ENCODE measurements at places on chromosomes 3 and 15.

- DNase-seq: no peak
Measured at GRCh38 chr3:173823911-173824460, 426.4 kb downstream of the NLGN1 start.

- DNase-seq: no peak
Measured at GRCh38 chr15:38589502-38589901, 24.9 kb upstream of the RASGRP1 start.

DNA sequence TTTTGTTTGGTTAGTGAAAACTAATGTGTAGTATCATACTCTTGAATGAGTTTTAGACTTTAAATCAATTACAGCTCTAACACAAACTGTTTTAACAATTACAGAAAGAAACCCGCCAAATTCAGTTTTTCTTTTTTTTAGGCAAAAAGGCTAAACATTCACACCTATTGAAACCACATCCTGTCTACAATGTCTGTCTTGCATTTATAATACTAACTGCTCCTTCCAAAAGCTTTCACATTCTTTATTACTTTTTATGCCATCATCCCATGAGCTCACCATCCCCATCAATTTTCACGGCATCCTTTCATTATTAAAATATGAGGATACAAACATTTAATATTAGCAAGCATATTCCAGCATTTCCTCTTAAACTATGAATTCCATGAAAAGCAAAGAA lies 593.3 kb downstream of the FOXP1 start:
- no peak for DNase-seq

DNA sequence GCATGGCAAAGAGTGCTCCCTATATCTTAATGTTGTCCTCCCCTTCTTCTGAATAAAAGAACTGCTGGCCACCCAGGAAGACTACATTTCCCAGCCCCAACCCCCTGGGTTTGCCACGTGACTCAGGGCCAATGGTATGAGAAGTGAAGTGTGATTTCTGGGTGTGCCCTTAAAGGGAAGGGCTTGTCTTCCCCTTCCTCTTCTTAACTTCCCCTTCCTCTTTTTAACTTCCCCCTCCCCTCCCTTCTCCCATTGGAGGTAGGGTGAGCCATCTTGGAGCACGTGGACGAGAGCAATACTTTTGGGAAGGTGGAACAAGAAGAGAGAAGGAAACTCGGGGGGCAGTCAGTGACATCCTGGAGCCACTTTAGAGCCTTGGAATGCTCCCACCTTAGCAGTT lies 6.8 kb upstream of the KBTBD12 start:
- DNase-seq: no peak

DNA sequence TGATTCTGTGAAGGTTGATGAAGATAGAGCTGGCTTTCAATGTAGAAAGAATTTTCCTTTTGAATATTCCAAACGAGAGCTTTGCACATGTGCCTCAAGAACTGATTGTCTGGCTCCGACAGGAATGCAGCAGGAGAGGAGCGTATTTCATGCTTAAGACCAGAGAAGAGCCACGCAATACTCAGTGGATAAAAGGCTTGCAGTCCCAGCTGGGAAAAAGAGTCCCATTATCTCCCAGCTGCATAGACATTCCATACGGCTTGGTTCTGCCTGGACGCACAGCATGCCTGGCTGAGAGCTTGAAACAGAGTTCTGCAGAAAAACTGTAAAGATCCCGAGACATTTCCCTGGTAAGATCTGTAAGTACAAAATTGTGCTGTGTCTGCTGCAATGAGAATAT lies at the start of gene CNTN6:
Gene CNTN6, plus strand, starts transcription at position 254 of the 400 bp plus-strand sequence. CDS start 54,985 bp downstream, outside the sequence.
- DNase-seq: peak; percentile 55

GRCh38 chr15:53851110-53851848 lies 91.8 kb upstream of the WDR72 start:
- DNase-seq: no peak

DNA sequence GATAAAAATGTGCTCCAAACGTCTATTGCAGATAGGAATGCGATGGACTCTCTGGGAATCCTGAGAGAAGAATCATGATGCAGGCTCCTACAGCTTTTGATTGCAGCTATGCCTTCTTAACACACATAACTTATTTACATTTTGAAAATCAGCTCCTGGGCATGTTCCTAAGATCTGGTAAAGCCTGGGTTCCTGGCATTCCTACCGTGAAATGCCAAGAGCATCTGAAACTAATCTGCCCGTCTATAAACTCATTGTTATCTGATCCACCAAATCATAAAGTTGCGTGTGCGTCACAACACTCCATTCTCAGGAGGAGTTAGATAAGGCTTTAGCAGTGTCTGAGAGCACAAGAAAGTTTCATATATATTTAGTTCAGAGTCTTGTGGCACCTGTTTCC lies 79.0 kb upstream of the VGLL3 start:
- no peak for DNase-seq

DNA sequence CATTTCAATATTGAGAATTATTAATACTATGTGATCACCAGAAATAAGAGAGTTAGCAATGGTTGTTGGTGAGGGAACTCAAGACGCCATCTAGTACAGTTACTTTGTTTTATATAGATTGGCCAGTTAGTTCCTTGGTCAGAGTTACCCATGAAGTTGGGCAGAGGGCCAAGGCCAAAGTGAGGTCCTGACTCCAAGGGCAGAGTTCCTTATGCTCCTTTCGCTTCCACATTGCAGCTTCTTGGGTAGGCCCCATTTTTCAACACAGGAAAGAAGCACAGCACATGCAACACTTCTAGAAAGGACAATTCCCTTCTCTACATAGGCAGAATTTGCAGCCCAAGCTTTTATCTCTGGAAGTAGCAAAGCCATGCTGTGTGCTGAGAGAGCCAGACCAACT lies 178.6 kb downstream of the KCNAB1 start:
- no peak for DNase-seq

DNA sequence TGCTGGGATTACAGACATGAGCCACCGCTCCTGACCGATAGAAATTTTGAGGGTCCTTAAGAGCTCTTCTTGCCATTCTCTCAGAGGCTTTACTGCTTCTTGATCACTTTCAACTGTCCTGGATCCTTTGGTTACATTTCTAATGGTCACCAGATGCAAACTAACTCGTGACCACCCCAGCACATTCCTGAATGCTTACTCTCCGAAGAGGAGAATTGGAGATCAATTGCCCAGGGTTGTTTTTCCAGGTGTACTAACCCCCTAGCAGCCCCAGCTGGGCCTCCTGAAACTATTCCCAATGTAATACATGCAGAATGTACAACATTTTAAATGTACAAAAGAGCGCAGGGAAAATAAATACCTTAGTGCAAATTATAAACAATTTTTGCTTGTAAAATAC lies 65.1 kb upstream of the TBL1XR1 start:
- DNase-seq: no peak

- DNase-seq: no peak
Measured at GRCh38 chr15:58515807-58516206, 84.0 kb downstream of the LIPC start.

DNA sequence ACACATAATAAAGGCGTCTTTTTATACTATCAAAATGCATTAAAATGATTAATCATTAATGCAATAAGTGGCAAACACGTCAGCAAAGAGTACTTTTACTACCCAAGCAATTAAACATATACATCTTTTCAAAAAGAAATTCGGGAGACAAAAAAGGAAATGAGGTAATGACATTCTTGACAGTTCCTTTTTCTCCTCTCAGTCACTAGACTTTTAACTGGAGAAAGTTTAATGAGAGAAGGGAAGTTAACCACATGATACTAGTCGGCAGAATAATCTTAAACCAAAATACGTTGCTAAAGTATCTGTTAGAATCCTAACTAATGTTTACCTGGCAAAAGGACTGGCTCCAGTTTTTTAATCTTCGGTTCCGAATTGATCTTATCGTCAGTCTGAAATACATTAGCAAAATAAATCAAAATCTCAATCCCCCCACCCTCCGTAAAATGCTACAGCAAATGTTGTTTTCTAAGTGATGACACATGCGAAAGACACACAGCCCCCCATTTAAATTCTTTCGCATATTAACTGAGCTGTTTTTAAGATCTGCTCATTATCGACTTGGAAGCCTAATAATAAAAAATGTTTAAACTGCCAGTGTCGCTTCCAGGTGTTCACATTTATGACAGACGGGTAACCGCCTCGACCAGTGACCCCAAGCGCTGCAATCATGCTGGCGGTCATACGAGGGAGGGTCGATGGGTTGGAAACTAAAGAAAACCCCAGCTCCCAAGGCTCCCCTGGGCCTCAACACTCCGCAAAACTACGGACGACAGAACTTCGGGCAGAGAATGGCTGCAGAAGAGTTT lies 778 bp downstream of the MTMR10 start:
- DNase-seq: no peak

DNA sequence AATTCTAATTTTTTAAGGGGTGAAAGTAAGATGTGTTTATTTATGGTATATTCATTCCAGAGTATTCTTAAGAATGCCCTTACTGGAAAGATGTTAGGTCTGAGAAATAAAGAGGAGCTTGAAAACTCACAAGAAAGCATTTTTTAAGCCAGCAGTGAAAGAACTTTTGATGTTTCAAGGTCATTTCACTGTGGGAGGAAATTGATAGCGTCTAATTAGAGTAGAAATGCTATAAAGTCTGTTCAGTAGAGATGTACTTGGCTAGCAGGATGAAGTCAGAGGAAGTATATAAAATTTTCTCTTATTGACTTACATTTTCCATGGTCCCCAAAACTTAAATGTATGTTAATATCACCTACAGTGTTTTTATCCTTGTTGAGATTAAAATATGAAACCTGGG lies 354.6 kb downstream of the CNTN6 start:
- DNase-seq: no peak

DNA sequence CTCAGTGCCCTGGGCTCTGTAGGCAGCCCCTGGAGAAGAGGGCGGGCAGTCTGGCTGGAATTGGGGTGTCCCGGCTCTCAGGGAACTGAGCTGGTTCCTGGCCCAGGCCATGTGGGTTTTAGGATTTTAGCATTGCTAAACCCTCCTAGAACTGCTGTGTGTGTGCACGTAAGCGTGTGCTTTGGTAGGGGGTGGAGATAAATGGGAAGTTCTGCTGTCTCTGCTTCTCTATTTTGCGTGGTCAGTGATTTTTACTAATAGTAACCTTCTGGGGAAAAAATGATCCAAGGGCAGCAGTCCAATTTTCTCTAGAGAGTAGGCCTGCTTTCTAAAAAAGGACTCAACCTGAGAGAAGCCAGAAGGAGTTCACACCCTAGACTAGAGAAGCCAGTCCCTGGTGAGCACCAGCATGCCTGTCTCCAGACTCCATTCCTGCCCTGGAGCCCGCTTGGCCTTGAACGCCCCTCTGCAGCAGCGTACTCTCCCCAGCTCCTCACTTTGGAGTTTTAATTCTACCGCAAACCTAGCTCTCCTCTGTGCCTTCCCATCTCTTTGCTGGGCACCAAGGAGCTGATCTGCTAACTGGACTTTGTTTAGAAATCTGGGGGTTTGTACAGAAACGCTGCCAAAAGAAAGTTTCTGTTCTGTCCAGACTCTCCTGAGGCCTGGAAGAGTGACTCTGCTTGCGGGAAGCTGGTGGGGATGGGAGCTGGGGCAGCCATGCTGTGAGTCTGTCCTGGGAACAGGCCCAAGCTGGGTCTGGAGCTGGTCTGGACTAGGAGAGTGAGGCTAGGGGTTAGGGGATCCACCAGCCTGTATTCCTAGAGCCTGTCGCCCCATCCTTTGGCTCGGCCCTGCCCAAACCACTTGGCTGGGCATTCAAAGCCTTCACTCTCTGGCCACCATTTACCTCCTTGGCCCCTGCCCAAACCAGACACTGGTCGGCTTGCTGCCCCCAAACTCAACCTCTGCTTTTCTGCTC lies 19.7 kb downstream of the CORO2B start:
- no peak for DNase-seq

DNA sequence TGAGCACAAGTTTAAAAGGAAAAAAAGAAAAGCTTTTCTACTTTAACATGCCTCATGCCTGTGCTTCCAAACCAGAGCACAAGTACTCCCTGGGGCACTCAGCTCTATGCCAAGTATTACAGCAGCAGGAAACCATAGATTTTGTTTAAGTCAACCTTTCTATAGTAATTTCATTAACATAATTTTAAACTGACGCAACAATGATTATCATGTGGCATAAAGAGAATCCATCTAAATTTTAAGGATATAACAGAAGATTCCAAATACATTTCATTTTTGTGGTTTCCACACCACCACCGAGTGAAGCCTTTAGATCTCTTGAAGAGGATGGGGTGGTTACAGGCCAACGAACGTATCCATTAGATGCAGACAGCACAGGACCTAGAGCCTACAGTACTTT lies 112.1 kb downstream of the TNIK start:
- DNase-seq: no peak

DNA sequence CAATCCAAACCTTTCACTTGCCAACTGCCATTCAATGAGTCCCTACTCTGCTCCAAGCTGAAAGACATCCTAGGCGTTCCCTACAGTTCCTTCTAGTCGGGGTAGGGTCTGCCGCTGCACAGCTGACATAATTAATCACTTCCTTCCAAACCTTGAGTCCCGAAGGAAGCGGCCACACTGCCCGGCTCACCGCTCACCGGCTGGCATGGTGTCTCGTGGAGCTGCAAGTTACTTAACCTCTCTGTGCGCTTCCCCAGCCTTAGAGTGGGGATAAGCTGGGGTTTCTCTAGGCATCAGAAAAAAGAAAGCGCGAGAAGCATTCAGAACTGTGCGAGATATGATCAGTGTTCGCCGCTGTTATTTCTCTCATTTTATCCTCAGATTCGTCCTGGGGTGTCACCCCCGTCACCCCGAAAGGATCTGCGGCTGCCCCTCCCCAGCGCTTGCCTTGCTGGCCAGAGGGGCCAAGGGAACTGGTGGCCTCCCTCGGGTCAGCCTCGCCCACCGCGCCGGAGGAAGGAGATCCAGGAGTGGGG lies 748 bp downstream of the MRPS25 start:
- DNase-seq: no peak

GRCh38 chr3:42772670-42773408 lies at the start of gene CCDC13:
Gene CCDC13, minus strand, starts transcription at chr3:42773253. Its CDS starts 14,908 bp downstream, at chr3:42758345.
- peak; percentile 48 for DNase-seq

- DNase-seq: no peak
Measured at GRCh38 chr15:75723171-75723846, 10.7 kb upstream of the CSPG4 start.

- DNase-seq: no peak
Measured at GRCh38 chr3:115657168-115657567, 33.9 kb downstream of the GAP43 start.

- no peak for DNase-seq
Measured at GRCh38 chr3:136074546-136075170, 109.1 kb downstream of the PPP2R3A start.

GRCh38 chr3:172815857-172816256 lies 65.3 kb downstream of the ECT2 start:
- no peak for DNase-seq

GRCh38 chr3:34584971-34585370 lies 786.5 kb downstream of the PDCD6IP start:
- DNase-seq: no peak

- DNase-seq: no peak
Measured at GRCh38 chr15:74027688-74028087, 33.2 kb downstream of the PML start.

DNA sequence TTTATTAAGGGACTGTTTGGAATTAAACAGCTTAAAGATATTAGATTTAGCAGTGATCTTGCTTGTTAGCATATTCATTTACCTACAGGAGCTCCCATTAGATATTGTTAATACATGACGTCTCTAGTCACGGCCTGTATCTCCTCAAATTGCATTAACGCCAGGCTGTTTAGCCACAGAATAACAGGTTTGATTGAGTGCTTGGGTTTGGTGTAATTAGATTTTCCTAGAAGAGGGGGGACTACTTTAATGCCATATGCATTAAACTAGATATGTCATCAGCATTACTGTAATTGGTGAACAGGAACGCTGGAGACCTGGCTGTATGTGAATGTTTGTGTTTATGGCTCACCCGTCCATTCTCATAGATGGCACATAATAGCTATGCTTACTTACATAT lies 841.4 kb upstream of the NR2F2 start:
- DNase-seq: no peak

- DNase-seq: no peak
Measured at GRCh38 chr15:68791431-68792283, 29.0 kb downstream of the ANP32A start.

Measured in NCI-H524 treated with DMSO at 0.1 percent for 48 hours (cell line).